ENCODE measurements at places on chromosomes 12 and 14. TPM values are rescaled to one million over a fixed set of nuclear protein-coding genes. Genes with fewer than 3 reads are reported as not detected.

Gene SLC39A2
- not detected for total RNA-seq

Gene GLIPR1L2
- 3.3 TPM for total RNA-seq

Gene RNASE11
- total RNA-seq: not detected

Gene DPPA3
- total RNA-seq: not detected

Gene LIN7A
- 7.6 TPM for total RNA-seq

Gene IFT81
- total RNA-seq: 11.5 TPM

Gene ADSS1
- total RNA-seq: 11.4 TPM
